ENCODE measurements at places on chromosomes 7 and 10.

DNA sequence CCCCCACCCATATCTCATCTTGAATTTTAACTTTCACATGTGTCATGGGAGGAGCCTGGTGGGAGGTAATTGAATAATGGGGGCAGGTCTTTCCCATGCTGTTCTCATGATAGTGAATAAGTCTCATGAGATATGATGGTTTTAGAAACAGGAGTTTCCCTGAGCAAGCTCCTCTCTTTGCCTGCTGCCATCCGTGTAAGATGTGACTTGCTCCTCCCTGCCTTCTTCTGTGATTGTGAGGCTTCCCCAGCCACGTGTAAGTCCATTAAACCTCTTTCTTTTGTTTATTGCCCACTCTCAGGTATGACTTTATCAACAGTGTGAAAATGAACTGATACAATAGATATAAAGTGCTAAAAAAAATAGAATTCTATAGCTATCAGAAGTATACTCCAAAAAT is 168.8 kb downstream of the CXCL12 start:
- DNase-seq: no peak

GRCh38 chr7:2295936-2296620 is 18.2 kb downstream of the SNX8 start:
- no peak for DNase-seq

DNA sequence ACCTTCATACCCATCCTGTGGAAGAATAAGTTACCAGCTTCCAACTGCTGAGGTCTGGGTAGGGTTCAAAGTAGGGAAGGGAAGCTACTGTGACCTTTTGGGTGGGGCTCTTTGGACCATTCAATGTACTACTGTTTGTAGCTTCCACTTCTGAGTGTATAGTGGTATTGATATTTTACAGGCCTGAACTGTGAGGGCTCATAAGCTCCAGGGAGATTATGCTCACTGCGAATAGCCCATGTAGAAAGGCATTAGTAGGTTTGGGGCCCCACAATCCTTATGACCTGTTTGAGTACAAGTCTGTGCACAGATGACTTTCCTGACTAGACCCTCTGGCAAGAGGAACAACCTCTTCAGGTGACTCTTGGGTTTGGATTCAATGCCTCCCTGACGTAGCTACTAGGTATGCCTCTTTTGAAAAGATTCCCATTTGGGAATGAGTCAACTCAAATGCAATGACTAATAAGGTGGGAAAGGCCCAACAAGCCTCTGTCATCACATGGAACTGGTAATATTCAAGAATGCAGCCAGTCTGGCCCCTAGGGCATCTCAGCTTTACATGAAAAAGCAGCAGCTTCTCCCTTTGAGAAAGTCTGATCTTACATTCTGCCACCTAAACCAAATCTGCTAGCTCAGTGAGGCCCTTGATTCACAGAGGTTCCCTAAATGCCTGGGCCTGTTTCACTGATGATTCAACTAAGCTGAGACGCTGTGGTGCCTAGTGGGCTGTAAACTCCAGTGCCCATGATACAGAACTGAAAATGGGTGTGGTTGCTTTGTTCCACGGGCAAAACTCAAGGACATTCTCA is 79.8 kb downstream of the ABI1 start:
- no peak for DNase-seq

GRCh38 chr7:42174391-42174912 is 62.6 kb downstream of the GLI3 start:
- DNase-seq: no peak

DNA sequence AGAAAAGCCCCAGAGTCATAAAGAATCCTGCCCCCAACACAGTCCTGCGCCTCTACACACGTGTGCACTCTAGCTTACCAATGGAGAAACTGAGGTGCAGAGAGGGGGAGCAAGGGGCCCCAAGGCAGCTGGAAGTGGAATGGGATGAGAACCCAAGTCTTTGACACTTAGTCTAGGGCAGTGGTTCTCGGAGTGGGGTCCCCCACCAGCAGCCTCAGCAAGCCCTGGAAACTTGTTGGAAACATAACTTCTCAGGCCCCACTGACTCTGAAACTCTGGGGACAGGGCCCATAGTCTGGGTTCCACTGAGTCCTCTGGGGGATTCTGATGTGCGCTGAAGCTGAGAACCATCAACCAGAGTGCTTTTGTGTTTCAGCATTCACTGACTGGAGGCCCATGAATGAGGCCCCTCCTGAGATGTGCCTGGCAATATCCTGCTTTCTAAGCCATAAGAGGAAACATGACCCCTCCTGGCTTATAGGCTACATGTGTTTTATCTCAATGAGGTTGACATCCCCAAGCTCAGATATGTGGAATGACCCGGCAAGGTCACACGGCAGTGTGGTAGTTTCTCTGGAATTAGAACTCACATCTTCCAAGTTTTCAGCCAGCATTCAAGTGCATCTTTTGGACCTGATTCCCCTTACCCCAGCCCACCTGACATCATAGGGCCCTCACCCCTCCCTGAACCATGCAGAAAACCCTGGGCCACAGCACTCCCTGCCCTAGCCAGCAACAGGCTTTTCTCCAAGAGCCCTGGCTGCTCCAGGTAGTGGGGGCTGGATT is 147.3 kb upstream of the PCBD1 start:
- no peak for DNase-seq

GRCh38 chr10:127527891-127528290 is 21.2 kb upstream of the NPS start:
- no peak for DNase-seq

- no peak for DNase-seq
These were observed 146.7 kb downstream of the DNAJB6 start for GRCh38 chr7:157483515-157483914.

- peak; percentile 1 for DNase-seq
These were observed 610.4 kb downstream of the IPMK start for GRCh38 chr10:57657164-57657765.

DNA sequence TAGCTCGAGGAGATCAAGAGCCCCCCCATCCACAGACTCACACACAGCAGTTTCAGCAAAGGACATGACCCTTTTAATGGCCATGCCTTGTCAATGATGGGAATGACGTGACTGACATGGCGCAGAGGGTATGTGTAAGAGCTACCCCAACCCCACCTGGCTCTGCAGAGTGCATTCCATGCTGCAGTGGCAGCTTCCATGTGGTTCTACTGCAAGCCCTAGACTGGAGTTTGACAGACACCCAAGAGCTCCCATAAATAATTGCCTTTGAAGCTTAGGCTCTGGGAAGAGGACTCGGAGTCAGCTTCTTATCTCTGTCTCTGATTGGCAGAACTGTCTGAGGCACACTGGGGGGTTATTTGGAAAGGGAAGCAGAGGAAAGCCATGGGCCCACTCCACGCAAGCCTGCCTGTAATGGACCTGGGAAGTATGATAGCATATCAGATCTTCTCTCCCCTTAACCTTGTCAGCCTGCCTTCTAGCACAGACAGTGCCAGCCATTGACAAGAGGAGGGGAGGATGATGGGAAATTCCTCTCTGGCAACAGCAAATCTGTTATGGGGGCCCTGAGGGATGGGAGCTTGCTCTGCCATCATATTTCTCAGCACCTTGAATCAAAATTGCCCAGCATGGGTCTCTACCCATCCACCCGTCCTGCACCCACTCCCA is 478.5 kb upstream of the PODXL start:
- no peak for DNase-seq

- DNase-seq: no peak
These were observed 6.1 kb downstream of the LMOD2 start for GRCh38 chr7:123661765-123662164.

DNA sequence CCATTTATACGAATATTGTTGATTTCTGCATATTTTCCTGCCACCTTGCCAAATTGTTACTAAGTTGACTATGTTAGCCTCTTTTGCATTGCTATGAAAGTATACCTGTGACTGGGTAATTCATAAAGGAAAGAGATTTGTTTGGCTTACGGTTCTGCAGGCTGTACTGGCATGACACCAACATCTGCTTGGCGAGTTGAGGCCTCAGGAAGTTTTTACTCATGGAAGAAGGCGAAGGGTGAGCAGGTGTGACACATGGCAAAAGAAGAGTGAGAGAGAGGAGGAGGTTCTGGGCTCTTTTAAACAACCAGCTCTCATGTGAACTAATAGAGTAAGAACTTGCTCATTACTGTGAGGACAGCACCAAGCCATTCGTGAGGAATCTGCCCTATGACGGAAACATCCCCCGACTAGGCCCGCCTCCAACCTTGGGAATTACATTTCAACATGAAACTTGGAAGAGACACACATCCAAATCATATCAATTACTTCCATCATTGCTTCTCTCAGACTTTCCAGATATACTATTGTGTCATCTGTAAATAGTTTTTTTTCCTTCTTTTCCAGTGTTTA is 8.4 kb downstream of the RALA start:
- no peak for DNase-seq

DNA sequence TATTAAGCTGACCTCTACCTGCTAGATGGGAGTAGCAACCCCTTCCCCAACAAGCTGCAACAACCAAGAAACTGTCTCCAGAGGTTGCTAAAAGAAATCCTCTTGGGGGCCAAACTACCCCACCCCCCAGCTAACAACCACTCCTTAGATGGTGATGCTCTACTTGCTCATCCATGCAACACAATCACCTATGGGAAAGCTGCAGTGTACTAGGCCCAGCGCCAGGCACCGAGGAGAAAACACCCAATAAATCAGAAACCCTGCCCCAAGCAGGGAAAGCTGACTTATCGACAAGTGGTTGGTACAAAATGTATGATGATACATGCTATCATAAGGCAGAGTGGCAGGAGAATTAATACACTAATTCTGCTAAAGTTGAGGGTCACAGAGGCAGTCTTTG is 17.3 kb downstream of the SLC25A13 start:
- no peak for DNase-seq

GRCh38 chr7:6271694-6272440 is 557 bp downstream of the CYTH3 start:
- DNase-seq: peak; percentile 34

- DNase-seq: no peak
These were observed 88.3 kb upstream of the AGK start for GRCh38 chr7:141462958-141463357.

DNA sequence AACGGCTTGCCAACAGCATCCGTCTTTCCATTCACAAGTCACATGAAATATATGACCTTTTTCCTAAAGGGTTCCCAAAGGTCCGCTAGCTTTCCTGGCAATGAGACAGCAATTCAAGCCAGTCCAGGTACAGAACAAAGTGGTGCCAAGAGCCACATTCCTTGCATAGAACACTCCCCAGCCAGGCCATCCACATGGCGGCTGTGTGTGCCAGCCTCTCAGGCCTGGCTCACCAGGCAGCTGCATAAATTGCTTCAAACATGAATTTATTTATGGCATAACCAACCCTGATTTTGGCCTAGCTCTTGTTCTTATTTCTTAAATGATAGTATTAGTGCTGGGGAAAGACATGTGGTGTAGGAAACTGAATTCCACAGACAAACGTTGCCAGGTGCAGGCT is 63.7 kb upstream of the CREB5 start:
- DNase-seq: no peak

DNA sequence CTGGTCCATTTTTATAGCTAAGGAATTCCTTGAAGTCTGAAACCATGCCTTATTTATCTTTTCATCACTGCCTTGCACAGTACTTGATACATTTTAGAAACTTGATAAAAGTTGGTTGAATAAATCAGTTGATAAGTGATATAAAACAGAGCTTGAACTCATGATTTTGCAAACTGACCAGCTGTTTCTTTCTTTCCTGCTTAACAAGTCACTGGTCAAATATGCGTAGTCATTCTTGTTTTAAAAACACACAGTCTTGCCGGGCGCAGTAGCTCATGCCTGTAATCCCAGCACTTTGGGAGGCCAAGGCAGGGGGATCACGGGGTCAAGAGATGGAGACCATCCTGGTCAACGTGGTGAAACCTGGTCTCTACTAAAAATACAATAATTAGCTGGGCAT is 6.3 kb downstream of the TPST1 start:
- no peak for DNase-seq

DNA sequence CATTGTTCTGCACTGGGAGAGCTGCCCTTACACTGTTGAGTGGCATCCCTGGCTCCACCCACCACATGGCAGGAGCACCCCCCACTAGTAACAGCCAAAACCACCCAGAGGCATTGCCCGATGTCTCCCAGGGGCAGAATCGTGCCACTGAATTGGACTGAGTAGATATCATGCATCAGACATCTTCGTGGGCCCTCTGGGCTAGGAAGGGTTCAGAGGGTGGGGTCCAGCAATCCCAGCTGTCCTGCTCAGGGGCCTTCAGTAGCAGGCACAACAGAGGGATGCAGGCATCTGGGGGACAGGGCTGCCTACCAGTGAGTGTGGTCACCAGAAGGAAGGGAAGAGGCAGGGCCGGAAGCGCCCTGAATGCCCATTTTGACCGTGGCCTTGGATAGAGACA is 119.7 kb upstream of the PPP2R2D start:
- DNase-seq: no peak

- DNase-seq: no peak
These were observed 626.3 kb upstream of the POT1 start for GRCh38 chr7:125555916-125556315.

GRCh38 chr7:28328146-28328545 is 84.2 kb upstream of the CREB5 start:
- no peak for DNase-seq

GRCh38 chr10:75015442-75015841 is 96.0 kb upstream of the SAMD8 start:
- no peak for DNase-seq

GRCh38 chr7:80896906-80897598 is 21.8 kb downstream of the SEMA3C start:
- no peak for DNase-seq

DNA sequence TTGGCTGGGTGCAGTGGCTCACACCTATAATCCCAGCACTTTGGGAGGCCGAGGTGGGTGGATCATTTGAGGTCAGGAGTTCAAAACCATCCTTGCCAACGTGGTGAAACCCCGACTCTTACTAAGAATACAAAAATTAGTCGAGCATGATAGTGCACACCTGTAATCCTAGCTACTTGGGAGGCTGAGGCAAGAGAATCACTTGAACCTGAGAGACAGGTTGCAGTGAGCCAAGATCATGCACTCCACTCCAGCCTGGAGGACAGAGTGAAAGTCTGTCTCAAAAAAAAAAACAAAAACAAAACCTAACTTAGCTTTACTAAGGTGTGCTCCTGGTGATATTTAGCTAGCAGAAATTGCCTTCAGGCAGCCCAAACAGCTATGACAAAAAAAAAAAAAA is 24.3 kb upstream of the VDAC2 start:
- no peak for DNase-seq

GRCh38 chr10:105291571-105291970 is 650.5 kb downstream of the SORCS3 start:
- no peak for DNase-seq

DNA sequence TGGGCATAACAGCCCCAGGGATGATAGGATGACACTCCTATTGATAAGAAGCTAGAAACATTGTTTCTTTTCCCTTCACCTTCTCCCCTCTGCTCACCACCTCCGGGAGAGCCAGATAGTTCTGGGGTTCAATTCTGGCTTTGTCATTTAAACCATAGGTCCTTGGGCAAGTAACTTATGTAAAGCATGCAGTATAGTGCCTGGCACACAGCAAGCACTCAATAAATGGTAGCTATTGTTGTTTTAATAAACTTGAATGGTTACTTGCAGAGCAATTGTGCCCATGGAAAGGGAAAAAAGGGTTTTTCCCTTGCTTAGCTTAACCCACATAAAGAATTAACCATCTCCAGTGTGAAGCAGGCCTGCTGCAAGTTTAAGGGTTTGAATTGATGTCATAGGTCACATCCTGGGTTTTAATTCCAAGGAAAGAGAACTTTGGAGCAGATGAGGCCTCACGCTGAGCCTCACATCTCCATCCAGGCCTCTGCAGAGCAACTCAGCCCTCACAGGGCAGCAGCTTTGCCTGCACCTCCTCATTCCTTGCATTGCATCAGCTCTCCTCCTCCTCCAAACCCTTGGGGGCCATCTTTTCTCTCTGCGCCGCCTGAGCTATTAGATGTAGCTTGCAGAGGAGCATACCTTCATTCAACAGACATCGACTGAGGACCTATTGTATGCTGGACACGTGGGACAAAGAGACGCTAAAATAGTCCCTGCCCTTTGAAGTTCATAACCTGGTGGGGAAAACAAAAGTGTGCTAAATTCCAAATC is 22.9 kb downstream of the ZNF775 start:
- DNase-seq: no peak
